Forelimb muscle (tissue), 1 donor: ENCODE measurements at places on chromosomes 2 and 18.

DNA sequence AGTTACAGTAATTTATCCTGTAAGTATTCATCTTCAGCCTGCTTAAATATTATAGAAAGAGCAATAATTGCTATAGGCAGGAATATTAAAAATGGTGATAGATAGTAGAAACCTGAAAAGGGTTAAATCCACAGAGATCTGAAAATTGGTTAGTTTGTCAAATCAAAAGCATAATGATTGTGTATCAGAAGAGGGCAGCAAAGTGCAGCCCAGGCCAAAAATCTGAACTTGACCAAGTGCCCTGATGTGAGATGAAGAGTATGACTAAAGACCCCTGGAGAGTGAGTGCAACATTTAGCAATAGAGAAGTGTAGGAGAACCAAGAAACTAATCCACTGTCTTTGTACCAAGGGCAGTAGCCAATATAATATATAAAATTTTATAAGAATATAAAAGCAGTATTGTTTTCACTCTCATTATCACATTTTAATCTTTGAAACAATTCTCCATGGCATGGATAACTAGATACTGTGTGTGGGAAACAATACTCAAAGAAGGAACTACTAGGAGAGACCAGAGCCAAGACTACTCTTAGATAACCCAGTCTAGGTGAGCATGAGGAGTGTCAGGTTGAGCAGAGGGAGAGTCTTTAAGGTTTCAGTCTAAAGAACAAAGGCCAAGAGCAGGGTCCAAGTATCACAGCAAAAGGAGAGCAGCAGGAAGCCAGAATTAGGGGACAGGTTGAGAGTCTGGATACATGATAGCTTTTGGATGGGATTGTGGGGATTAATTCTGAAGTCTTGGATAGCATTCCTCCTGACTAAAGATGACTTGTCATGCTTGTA, 148.7 kb downstream of the CALCRL start:
- DNase-seq, result no peak

DNA sequence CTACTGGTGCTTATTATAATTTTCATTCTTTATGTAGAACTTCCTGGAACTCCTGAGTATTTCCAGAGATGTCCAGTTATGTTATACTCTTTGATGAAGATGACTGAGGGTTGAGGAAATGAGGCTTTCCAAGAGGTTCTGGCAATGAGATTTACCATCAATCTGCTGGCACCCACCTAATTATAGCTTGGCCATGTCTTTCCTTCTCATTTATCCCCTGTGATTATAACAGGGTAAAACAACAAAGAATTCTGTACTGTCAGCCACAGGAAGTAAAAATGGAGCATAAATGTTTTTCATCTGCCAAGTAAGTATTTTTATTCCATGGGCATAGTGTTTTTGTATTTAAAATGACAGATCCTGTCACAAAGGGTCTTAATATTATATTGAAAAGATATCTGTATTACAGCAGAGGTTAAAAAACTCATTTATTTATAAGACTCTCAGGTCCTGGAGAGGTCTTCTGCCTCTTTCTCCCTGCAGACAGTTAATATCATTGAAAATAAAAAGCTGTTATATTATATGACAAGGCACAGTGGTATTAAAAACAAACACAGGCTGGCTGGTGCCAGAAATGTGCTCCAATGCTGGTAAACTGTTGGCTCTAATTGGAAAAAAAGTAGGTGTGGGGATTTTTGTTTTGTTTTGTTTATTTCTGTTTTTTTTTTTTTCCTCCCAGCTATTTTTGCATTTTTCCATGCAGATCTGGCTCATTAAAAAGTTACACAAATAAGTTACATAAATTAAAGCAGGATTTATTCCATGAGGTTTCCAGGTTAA, 1764.1 kb upstream of the CELF4 start:
- DNase-seq, result no peak

DNA sequence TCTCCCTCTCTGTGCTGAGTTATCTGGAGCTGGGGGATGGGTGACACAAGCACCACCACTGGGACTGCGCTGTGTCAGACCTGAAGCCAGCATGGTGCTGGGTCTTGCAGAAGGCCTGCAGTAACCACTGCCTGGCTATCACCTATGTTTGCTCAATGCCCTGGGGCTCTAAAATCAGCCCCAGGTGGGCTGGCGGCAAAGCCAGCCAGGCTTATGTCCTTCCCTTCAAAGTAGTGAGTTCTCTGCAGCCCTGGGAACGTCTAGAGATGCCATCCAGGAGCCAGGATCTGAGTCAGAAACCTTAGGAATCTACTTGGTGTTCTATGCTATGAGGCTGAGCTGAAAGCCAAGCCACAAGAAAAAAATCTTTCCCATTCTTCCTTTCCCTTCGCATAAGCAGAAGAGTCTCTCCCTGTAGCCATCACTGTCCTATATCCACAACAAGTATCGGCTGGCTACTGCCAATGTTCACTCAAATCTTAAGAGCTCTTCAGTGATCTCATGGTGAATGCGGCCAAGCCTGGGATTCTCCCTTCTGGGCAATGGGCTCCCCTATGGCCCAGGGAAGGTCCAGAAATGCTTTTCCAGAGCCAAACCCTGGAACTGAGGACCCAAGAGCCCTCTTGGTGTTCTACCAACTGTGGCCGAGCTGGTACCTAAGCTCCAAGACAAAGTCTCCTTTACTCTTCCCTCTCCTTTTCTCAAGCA, 248.7 kb downstream of the ZNF385B start:
- DNase-seq, result no peak

DNA sequence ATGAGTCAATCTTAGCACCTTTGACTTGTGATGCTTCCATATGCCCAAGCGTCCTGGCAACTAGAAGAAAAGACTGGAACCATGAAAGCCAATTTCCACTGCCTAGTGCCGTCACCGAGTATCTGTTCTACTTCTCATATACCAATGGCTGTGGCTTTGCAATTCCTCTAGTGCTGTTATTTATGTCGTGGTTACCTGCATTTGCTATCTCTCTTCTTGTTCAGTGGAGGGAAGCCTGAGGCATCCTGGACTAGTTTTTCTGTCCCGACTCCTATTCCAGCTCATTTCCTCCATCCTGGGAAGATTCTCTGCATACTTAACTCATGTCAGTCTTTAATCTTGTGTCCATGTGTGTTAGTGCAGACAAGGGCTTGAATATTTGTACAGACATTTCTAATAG, 117.9 kb downstream of the FEZ2 start:
- DNase-seq, result no peak

- DNase-seq, result no peak
Measured at GRCh38 chr18:64165906-64166305, 17.0 kb upstream of the LINC00305 start.

- no peak for DNase-seq
Measured at GRCh38 chr2:227881866-227882517, 10.6 kb downstream of the DAW1 start.

GRCh38 chr2:234436482-234436837, 60.4 kb downstream of the ARL4C start:
- DNase-seq, result no peak

DNA sequence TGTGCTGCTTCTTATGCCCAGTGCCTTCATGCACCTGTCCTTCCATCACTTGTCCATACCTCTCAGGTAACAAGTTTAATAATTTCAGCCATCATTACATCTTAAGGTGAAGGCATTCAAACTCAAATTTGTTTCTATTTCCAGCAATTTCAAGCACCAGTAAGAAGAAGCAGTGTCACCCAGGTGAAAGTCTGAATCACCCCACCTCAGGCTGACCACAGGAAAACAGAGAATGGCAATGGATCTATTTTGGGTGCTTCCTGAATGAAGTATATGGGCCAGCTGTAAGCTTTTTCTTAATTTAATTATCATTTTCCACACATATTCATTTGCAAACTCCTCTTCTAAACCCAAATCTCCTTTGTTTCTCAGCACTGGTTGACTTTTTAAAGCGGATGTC, 372.7 kb upstream of the SOX11 start:
- no peak for DNase-seq

DNA sequence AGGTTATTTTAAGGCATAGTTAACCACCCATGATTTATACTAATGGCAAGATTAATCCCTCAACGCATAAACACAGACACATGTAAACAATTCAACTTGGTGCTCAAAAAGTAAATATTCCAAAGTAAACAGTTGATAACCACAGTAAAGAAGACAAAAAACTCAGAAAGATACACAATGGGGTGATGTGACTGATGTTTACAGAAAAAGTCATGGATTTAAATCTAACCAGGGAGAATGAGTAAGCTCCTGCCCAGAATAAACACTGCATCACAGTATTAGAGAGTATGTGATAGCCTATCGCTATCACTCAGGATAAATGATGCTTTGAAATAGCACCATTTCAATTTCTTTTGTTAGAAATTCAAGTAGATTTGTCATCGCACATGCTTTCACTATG, 49.3 kb downstream of the HIBCH start:
- no peak for DNase-seq

GRCh38 chr2:130920415-130921163, 83.9 kb downstream of the ARHGEF4 start:
- peak; percentile 5 for DNase-seq

- DNase-seq, result no peak
Measured at GRCh38 chr2:114940785-114941458, 498.5 kb downstream of the DPP10 start.

- no peak for DNase-seq
Measured at GRCh38 chr18:46678785-46679399, 21.9 kb upstream of the LOXHD1 start.

DNA sequence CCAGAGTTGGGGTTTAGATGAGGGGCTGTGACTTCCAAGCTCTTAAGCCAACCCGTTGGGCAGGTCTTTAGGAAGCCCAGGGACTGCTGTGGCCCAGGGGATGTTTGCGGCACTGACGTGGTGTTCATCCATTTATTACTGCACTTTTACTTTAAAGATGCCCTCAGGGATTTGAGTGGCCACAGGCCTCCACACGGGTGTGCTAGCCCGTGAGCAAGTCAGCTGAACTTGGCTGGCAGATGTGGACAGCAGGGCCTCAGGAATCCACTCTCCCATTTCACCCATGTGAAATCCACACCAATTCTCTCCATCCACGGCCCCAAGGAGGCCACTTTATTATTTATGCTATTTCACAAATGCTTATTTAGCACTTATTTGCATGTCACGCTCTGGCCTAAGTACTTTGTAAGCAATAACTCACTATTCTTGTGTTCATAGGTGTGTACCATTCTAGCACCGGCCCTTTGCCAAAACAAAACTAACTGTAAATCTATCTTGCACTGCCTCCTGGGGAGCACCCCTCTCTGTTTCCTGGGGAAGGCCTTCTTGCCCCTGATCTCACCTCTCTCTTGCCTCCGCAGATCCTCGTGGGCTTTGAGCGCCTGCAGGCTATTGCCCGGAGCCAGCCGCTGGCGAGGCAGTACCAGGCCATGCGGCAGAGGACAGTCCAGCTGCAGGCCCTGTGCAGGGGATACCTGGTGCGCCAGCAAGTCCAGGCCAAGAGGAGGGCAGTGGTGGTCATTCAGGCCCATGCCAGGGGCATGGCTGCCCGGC, 39.1 kb upstream of the GPR17 start:
- DNase-seq, result no peak

DNA sequence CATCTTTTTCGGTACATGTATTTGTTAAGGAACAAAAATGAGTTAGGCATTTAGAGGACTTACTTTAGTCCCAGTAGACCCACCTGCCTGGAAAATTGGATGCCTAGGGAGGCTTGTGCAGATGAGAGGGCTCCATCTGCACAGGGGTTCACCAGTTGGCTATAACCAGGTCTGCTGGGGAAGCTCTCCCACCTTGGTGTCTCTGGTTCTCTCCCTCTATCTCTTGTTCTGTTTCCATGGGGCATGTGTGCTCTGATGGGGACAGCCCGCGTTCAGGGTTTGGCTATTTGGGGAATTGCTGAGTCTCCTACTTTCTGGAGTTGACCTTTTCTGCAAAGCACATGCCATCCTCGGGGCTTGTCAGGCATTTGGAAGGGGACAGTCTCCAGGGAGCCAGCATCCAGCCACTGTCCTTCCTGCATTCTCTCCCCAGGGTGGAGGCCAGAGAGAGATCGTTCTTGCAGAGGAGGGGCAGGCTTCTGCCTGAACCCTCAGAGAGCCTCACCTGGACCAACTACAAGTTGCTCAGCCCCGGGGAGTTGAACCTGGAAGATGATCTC, 157.3 kb downstream of the KLHL29 start:
- no peak for DNase-seq

DNA sequence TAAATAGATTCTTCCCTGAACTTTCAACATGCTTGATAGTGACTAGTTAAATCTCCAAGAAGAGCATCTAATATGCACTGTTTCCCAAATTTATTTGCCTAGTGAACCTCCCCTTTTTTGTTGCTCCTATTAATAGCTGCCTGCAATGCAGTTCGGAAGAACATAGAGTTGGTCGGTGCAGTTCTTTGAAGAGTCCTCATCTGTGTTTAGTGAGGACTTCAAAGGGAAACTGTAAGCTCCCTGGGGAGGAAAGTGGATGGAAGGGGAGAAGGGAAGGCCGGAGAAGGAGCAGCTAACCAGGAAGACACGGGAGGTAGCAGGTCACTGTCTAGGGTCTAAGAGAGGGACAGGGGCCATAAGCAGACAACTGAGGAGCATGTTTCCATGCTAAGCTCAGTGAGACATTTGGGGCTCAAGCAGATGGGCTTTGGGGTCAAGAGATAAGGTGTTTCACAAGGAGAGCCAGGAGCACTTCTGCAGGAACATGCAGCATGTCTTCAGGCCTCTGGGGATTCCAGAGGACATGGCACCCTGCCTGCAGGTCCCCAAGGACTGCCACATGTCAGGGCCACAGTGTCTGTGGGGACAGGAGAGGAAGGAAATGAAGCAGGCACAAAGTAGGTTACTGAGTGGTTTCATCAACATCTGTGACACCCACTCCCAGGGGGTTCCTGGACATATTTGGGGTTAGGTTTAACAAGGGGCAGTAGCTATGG, 48.7 kb upstream of the ANXA4 start:
- no peak for DNase-seq

DNA sequence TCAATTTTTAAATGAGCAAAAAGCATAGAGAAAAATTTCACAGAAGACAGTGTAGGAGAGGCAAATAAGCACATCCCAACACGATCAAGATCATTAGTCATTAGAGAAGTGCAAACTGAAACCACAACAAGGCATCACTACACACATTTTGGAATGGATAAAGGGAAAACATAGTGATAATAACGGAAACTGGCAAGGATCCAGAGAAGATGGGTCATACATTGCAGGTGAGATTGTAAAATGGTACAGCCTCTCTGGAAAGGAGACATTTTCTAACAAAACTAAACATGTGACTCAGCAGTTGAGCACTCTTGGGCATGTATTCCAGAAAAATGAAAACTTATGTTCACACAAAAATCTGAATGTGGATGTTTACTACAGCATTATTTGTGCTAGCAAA, 98.3 kb upstream of the TMEM17 start:
- DNase-seq, result no peak

DNA sequence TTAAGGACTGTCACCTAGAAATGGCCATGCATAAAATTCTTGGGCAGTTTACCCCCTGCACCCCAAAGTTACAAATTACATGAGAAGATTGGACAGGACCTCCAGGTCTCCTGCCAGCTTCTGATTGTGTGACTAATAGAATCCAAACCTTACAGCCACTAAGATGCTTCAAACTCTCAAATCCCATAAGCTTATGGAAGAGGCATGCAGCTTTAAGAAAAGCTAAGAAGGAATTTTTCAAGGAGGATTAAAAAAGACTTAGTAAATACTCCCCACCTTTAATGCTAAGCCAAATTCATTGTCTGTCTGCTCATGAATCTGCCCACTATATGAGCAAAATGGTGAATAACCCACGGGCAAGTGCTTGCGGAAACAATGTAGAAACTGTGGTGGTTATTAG, 86.3 kb downstream of the MAIP1 start:
- DNase-seq, result no peak
